CD8-positive, alpha-beta T cell (primary cell): ENCODE measurements at places on chromosomes 13 and 19.

GRCh38 chr19:6161271-6161850, 25.9 kb downstream of the ACSBG2 start:
- peak; percentile 28 for DNase-seq

GRCh38 chr13:51916051-51916818, 54.5 kb downstream of the CCDC70 start:
- no peak for DNase-seq

GRCh38 chr19:16139752-16140151, 3.7 kb upstream of the HSH2D start:
- DNase-seq: peak; percentile 32

DNA sequence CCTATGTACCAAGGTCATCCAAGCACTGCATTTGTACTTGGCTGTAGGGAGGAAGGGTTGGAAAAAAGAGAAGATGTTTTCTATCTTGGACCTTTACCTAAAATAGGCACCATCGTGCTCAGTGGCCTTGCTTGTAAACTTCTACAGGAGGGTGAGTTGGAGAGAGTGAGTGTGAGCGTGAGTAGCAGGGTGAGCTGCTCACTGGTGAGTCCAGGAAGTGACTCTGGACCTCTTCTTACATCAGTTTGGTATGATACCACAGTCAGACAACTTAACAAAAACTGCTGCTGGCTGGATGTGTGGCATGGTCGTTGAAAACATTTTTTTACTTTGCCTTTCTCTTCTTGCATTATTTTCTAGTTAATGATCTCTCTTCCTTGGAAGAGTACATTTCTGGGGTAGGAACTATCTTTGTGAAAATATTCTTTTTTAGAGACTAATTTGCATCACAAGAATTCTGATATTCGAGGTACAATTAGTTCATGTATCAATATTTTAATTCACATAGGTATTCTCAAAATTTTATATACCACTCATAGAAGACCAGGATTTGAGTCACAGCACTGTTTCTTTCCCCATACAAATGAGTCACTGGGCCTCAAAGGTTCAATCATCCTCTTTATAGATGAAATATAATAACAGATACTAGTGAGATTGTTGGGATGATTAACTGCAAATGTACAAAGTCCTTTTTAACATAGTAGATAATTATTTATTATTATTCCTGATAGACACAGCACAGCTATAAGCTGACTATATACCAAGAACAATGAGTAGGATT, 651 bp downstream of the SERPINE3 start:
- DNase-seq: no peak

GRCh38 chr13:78764665-78765064, 105.7 kb upstream of the OBI1 start:
- DNase-seq: no peak

DNA sequence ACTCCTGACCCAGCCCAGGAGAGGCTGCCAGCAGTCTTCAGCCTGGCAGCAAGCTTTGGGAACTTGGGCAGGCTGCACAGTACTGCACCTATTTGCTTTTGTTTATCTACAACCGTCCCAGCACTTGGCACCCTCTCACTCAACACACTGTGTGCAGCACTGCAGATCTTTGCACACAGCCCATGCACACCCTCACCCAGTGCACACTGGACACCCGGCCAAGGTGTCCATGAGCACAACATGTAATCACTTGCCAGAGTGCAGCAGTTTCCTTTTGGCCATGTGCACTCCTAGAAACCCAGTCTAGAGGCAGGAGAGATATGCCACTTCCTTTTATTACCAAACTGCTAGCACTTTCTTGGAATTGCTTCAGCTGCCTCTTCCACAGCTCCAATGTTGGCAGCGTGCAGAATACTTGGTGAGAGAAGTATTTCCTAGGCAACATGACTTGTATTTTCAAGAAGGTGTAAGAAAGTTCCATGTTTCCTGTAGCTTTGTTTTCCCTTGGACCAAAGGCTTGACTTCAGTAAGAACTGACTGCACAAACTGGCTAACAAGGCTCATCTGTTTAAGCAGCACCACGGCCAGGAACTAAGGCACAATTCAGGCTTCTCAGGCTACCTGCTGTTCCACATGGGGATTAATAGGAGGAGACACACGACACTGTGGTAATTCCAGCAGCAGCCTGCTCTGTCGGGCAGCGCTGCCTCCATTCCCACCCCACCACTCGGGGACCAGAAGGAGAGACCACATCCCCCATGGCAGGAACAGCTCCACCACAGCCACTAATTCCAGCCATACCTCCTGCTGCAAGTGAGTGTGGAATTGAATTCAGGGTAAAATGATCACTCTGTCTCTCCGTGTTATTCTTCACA, 15.3 kb downstream of the ATP7B start:
- DNase-seq: no peak

- DNase-seq: no peak
Measured at GRCh38 chr19:31658993-31659896, 310.0 kb upstream of the TSHZ3 start.
